ENCODE measurements at places on chromosomes 12 and 14.

- DNase-seq, result no peak
These were observed 70.0 kb upstream of the GALNT9 start for GRCh38 chr12:132399092-132400010.

DNA sequence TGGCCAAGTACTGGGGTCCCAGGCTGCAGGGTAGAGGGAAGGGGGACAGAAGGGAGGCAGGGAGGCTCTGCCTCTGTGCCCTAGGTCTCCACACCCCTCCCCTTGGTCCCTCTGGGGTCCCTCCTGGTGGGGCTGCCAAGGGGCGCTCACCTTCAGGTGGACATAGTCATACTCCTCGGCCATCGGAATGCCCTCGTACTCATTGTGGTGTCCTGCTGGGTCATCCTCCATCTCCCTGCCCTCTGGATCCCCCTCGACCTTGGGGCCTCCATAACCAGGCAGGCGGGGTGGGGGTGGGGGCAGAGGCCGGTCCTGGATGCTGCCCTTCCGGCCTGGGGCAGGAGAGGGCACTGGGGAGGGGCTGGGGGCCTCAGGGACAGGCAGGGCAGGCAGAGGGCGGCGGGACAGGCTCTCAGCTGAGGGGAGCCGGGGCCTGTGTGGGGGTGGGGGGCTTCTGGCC lies 5.8 kb downstream of the EFS start:
- DNase-seq, result no peak

DNA sequence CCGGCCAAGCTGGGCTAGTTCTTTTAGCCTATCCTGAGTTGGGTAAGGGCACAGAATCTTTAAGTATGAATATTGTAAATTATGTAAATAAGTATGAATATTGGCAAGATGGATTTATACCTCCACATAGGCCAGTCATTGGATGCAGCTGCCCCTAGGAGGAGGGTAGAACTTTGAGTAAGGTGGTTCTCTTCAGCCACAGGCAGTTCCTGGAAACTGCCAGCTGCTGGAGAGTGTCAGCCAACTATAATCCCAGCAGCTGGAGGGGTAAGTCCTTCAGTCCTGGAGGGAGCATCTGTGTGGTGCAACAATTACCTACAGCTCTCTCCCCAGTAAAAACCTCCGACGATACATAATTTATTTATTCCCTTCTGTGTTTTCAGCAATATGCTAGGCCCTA lies 65.8 kb upstream of the TMPO start:
- DNase-seq, result no peak

DNA sequence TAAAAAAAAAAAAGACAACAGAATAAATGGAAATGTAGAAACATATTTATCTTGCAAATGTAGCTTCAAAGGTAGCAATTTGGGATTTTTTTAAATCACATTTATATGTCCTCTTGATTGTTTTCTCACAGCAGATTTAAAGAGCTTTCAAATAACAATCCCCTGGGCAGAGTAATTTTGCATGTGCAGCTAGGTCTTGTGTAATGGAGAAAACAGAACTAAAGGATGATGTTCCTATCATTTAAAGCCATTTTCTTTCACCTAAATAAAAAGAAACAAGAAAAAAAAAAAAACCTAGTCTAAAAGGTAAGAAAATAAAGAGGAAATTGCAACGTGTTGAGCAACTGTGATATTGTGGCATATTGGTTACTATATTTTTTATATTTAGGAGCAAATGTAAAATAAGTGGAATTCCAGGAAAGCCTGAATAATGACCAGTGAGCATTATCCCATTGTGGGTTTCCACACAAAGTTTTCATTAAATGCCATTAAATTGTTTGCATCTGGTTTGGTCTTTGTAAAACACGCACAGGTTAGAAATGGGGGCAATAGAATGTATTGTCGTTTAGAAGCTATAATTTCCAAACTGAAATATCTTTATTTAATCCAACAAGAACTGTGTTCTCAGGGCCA lies 215.6 kb downstream of the SLC6A15 start:
- DNase-seq, result no peak

GRCh38 chr12:54680374-54680773 lies 32.2 kb upstream of the DCD start:
- no peak for DNase-seq

DNA sequence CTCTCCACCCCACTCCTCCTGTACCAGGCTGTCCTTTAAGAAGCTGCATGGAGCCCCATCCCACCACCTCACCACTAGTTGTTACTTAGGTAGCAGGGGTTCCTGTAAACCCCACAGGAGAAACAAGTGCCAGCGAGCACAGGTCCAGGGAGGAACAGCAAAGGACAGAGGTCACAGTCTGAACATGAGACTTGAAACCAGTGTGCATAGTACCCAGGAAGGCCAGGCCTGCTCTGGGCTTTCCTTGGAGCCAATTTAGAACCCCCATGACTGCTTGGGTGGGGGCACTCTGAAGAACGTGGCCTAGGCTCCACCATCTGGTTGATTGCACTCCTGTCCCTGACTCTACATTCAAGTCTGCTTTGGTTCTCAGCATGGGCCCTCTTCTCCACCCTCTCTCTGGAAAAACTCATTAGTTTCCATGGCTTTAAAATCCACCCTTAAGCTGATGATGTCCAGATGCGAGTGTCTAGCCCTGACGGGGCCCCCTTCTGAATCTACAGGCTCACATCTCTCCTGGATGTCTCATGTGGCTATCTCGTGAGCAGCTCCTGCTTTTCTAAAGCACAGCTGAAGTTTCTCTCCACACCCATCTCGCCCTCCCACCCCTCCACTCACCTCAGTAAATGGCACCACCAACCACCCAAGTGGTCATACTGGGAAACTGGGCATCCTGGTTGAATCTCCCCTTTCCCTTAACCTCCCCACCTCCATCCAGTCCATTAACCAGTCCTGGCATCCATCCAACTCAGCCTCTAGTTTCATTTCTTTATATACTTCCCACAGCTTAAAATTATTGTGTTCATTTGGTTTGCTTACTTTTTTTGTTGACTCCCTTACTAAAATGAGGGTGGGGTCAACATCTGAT lies 8.4 kb downstream of the KRT3 start:
- no peak for DNase-seq

DNA sequence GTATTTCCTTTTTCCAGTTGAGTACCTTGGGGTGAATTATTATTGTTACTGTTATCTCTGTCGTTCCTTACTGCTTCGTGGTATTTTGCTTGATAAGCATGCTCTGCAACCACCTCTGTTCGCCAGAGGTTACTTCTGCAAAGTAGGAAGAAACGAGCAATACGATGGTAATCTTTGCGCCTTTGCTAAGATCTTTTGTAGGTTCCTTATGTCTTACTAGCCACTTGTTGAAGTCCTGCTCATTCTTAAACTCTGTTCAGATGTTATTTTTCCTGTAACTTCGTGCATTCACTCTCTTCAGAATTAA lies 729 bp upstream of the M6PR start:
- DNase-seq, result no peak

- no peak for DNase-seq
These were observed 291.4 kb upstream of the OR4E1 start for GRCh38 chr14:21965042-21965441.

- DNase-seq, result no peak
These were observed 9.4 kb downstream of the PTGR2 start for GRCh38 chr14:73861073-73861472.

- DNase-seq, result no peak
These were observed 41.3 kb upstream of the PNMA1 start for GRCh38 chr14:73755434-73756014.

DNA sequence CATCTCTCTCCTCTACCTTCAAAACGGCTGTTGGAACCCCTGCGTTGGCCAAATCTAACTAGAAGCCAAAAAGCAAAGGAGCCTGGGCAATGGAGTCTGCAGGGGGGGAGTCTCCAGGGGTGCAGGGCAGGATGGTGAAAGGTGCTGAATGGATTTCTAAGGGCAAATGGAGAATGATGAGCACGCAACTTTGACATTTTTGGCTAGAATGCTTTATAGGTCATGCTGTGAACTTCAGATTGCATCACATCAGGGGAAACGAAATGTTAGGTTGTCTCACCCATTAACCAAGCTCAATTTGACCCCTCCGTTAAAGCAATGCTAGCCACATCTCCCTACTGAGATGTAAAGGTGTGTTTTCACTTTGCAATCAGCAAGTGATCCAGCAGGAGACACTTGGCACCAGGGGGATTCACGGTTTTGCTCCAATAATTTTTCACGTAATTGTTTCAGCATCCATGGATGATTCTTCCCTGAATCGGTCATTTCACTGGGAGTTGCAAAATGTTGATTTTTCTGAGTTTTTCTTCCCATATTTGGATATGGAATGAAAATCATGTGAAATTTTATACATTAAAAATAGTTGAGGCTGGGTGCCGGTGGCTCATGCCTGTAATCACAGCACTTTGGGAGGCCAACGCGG lies 78.0 kb upstream of the MDM1 start:
- no peak for DNase-seq

Data from T1000 (cell line).